CD4-positive, alpha-beta T cell treated with Interleukin-12 subunit alpha and Interleukin-12 subunit beta, for 1 hour (primary cell): ENCODE measurements at places on chromosomes 6 and 20.

DNA sequence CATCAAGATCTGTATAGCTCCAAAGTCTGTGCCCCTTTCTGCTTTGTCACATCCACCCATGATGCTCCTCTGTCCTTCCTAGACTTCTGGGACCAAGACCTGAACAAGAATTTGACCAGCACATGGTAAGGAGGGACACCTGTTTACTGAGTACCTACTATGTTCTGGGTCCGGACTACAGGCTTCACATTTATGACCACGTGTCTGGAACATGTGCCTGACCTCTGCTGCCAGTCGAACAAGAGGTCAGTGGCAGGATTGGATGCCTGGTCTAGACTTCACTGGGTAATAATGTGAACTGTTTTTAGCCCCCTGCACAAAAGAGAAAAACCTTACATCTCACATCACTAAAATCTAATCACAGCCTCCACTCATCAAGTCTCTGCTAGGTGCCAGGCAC is 7.3 kb upstream of the PDYN start:
- DNase-seq: no peak

DNA sequence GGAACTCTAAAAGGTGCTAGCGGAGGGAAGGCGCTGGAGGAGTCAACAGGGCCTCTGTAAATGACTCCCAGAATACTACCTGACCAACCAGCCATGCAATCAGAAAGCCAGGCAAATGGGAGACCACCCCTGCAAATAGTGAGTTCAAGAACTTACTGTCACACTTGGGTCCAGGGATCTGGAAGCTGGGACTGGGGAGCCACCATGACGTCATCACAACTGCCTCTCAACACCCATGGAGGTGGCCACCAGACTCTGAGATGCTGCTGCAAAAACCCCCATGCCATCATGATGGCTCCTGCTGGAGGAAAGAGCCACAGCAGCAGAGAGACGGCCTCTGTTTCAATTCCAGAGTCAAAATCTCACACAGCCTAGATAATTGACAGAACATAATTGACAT is 8.5 kb upstream of the PDYN start:
- DNase-seq: no peak

- no peak for DNase-seq
Observed at GRCh38 chr6:146336191-146336590, 207.4 kb upstream of the RAB32 start.

GRCh38 chr6:70834520-70834919 is 122.3 kb downstream of the B3GAT2 start:
- no peak for DNase-seq

DNA sequence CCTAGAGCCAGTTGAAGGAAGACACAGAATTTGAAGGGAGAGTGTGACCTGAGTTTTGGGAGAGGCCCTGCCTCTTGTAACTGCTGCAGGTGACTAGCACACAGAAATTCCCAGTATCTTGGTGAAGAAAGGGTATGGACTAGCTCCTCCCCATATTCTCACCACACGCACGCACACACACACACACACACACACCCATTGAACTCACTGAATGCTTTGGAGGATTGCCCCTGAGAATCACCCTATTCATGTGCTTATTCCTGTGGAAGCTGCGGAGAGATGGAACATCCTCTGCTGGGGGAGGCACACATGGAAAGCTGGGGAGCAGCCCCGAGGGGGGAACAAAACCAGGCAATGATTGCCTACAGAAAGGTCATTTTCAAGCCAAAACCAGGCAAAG is 6.2 kb upstream of the LMBRD1 start:
- DNase-seq: no peak

- no peak for DNase-seq
Observed at GRCh38 chr20:48374991-48375595, 452.7 kb downstream of the PREX1 start.

DNA sequence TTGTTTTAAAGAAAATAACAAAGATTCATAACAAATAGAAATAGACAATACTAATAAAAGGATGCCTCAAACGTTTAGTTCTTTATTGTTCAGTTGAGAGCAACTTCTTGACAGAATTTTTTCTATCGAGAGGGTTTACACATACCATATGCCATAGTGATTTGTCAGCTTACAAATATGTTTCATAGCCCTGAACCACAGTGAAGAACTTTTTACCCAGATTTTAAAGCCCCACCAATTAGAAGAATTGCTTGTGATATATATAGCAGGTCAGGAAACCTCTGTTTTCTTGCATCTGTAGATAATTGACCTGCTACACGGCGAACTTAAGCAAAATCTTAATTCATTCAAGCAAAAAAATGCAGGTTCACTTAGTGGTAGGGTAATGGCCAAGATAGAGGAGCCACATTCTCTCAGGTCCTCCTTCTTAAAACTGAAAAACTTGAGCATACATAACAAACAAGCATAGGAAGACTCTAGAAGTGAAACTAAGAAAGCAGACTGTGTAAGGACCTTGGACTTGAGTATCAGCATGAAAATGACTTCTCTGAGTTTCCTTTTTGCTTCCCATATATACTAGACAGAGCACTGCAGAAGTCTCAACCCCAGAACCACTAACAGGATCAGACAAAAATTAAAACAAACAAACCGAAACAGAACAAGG is 39.5 kb downstream of the CRISP1 start:
- DNase-seq: no peak
